Tibial nerve (tissue), 4 donors: ENCODE measurements at places on chromosomes 5 and 9. TPM values are rescaled to one million over a fixed set of nuclear protein-coding genes. Genes with fewer than 3 reads are reported as not detected.

DNA sequence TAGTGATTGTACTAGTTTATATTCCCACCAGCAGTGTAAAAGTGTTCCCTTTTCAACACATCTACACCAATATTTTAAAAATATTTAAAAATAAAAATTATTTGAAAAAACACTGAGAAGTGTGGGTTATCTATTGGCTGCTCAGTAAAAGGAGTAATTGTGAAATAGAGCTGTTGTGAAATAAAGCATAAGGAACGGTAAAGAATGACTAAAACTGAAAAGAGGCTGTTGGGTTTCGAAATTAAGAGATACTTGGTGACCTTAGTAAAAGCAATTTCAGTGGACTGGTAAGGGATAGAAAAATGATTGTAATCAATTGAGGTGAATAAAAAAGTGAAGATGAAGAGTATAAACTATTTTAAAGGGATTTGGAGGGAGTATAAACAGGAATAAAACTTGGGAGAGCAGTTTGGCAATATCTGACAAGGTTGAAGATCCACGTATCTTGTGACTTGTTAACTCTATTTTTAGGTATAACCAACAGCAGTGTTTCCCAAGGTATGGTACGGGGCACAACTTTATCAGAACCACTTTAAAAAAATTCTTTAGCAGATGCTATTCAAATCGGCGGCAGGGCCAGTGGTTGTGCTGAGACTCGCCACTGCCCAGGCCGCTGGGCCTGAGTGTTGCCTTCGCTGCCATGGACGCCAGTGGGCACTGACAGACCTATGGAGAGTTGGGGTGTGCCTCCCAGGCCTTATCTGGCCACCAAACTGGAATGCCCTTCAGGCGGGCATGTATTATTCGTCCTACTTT lies 63.3 kb downstream of the TMEM38B start:
- no peaks in the 10 kb centered on the region for H3K4me1 ChIP-seq
- DNase-seq = no peak
- no peak overlapping the region for H3K27ac ChIP-seq
- no peak overlapping the region for H3K4me3 ChIP-seq

GRCh38 chr5:21784487-21784886 lies 1068.7 kb downstream of the CDH12 start:
- DNase-seq = no peak
- no peaks in the 10 kb centered on the region for H3K36me3 ChIP-seq
- H3K4me1 ChIP-seq = no peaks in the 10 kb centered on the region
- no peaks in the 10 kb centered on the region for H3K27me3 ChIP-seq
- no peak overlapping the region for H3K27ac ChIP-seq

The PTGR1 gene
- 29.1 TPM for total RNA-seq

The ADAMTS16 gene
- total RNA-seq = 1.5 TPM

The PLK2 gene
- total RNA-seq = 111 TPM
